ENCODE measurements at places on chromosomes 1 and 21.

- DNase-seq, result no peak
Measured at GRCh38 chr1:181179987-181180365, 91.5 kb downstream of the IER5 start.

DNA sequence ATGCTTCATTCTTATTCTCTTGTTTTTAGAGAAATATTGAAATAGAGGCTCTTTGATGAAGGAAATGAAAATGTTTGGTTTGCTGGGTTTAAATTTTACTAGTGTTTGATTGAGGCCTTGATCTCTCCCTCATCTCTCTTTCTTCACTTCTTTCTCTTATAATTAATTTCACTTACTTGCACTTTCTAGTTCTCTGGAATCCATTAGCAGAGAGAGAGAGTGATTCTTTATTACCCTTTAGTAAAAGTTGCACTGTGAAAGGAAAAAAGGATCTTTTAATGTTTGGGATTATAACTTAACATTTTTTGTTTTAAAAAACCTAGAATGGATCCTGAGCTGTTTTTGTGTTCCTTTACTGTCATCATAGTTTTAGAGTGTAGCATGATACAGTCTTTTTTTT is 12.2 kb downstream of the RPRD2 start:
- no peak for DNase-seq

- DNase-seq, result no peak
Measured at GRCh38 chr1:37174876-37175275, 140.6 kb upstream of the GRIK3 start.

DNA sequence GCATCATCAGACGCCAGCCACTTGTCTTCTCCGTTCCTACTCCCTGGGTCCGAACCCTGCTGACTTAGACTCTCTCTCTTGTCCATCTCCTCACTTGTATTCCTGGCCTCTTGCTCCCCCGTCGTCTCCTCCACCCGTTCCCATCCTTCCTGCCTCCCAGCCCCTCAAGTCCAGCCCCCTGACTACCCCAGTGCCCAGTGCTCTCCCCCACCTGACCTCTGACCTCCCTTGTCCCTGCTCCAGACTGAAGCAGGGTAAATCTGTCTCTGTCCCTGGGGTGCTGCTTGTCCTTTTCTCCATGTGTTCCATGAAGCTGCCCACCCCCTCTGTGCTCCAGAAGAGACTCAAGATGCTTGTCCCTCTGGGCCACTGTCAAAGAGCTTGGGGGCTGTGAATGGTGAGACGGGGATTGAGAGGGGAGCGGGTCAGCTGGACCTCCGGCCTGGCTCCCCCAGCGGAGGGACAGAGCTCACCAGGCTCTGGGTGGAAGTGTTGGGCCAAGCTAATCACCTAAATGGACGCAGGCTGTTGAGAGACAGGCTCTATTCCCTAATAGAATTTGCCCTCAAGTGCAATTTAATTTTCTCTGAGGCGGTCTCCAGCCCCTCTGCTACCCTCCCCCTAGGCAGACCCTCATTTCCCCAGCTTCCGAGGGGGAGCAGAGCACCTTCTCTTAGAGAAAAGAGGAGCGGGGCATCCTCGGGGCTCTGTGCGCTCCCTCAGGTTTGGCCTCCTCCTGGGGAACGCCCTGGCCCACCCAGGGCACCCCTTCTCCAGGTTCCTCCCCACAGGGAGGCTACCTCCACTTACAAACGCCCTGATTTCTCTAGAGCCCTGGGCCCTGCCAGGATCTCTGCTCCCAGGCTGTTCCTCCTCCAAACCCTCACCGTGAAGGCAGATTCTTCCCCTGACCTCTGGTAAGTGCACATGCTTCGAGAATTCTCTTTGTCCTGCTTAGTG is 11.0 kb upstream of the LHX4 start:
- DNase-seq, result no peak

GRCh38 chr1:36389999-36390398 is 4.3 kb upstream of the STK40 start:
- DNase-seq, result no peak

- no peak for DNase-seq
Measured at GRCh38 chr1:226429858-226430715, 22.2 kb upstream of the PARP1 start.

DNA sequence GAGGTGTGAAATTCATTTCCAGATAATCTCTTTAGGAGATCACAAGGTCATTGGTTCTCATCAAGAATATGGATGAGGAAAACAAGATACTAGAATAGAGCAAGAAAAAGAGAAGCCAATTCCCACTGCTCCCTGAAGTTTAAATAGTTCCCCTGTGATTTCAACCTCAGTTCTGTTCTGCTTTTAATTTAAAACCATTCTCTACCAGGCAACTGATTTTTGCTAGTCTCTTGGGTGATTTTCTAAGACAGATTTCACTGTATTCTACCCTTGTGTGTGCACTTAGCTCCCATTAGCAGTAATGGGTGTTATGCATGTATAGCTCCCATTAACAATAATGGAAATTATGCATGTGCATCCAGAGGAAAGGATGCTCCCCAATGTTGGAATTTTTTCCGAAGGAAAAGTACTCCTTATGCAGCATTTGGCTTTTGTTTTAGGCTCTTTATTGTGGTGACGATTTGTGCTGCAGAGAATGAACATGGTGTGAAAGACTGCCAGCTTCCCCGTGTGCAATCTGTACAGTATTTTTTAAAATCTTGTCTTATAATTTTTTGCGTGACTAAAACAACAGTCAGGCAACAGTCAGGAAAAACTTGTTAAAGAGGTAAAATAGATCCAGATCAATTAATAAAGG is 144.0 kb upstream of the ZRANB2 start:
- no peak for DNase-seq

GRCh38 chr1:159120317-159120716 is 43.8 kb upstream of the AIM2 start:
- DNase-seq, result no peak

GRCh38 chr1:201363467-201363866 is 14.0 kb downstream of the TNNT2 start:
- DNase-seq, result no peak

GRCh38 chr1:61301824-61302657 is 219.7 kb downstream of the NFIA start:
- no peak for DNase-seq

- DNase-seq, result no peak
Measured at GRCh38 chr1:74586253-74586897, 74.0 kb upstream of the LRRC53 start.

- DNase-seq, result no peak
Measured at GRCh38 chr1:12087797-12088314, 24.8 kb downstream of the TNFRSF8 start.

DNA sequence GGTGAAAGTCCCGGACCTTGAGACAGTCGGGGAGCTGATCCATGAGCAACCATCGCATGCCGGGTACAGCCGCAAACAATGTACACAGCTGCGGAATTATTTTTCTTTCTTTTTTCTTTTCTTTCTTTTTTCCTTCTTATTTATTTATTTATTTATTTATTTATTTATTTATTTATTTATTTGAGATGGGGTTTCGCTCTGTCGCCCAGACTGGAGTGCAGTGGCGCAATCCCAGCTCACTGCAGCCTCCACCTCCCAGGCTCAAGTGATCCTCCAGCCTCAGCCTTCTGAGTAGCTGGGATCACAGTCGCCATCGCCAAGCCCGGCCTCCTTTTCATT is 2.6 kb upstream of the PERM1 start:
- DNase-seq, result no peak

- DNase-seq, result no peak
Measured at GRCh38 chr21:37253991-37254390, 13.1 kb downstream of the VPS26C start.

GRCh38 chr1:87642581-87643221 is 314.0 kb downstream of the LMO4 start:
- DNase-seq, result no peak

GRCh38 chr1:25468033-25468432 is 37.3 kb downstream of the MACO1 start:
- DNase-seq, result no peak

GRCh38 chr1:236253918-236254637 is 27.7 kb downstream of the ERO1B start:
- DNase-seq, result no peak

DNA sequence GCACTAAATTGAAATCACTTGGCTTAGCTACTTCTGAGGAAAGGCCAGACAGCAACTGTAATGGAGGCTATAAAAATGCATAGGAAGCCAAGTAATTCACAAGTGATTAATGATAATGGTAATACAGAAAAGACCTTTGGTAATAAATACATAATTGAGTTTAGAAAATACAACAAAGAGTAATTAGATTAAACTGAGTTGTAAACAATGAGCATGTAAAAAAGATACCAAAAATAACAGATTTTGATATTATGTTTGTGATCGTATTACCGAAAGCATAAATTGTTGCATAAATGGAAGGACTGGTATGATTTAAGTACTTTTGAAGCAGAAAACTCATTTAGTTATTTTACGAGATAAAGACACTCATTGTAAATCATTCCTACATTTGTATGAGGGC is 556.7 kb upstream of the TMPRSS15 start:
- no peak for DNase-seq

DNA sequence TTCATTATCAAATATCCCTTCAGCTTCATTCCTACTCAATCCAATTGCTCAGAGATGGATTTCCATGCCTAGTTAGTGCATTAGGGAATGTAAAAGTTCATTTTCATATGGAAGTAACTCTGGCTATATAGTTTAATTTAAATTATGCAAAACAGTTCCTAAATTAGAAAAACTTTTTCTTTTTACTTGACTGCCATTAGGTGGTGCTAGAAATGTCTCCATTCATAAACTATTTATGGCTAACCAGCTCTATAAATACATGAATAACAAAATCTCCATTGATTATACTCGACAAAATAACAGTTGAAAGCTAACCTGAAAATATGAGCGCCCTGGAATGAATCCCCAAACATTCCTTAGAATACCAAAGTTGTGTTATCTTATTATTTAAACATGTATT is 311.4 kb downstream of the USH2A start:
- DNase-seq, result no peak

GRCh38 chr21:42091899-42092508 is 20.9 kb downstream of the UMODL1 start:
- DNase-seq, result no peak

Measured in activated T-helper 1 cell treated with anti-CD3 and anti-CD28 coated beads, Interleukin-2, amount 50 U/mL, for 16 hours (primary cell).